ENCODE measurements at places on chromosomes 11 and 22.

DNA sequence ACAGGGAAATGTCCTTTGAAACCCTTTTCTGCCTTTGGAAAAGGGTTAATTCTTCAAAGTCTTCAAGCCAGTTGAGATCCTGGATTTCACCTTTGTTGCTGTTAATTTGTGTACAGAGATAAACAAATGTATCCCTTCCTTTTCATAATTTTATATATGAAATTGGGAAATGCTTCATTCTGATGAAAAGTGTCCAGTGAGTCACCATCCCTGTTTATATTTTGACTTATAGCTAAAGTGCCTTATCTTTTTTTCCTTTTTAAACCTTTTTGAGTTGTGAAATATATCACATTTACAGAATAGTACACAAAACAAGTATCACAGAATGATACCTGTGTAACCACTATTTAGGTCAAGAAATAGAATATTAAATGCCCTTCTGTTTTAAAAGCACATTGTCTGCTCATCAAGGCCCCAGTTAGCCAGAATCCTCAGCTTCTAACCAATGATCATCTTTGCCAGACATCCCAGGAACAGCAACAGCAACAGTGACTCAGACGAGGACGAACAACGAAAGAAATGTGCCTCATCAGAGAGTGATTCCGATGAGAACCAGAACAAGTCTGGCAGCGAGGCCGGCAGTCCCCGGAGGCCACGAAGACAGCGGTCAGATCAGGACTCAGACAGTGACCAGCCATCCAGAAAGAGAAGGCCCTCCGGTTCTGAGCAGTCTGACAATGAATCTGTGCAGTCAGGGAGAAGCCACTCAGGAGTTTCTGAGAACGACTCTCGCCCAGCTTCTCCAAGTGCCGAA lies 27.3 kb downstream of the CTR9 start:
- no peaks in the 10 kb centered on the region for H3K4me1 ChIP-seq
- no peak for DNase-seq
- peaks cover 28% of the 10 kb centered on the region for H3K36me3 ChIP-seq
- no peak overlapping the region for H3K27ac ChIP-seq
- no peaks in the 10 kb centered on the region for H3K27me3 ChIP-seq
- H3K4me3 ChIP-seq, result no peak overlapping the region

- H3K27ac ChIP-seq, result no peak overlapping the region
- no peaks in the 10 kb centered on the region for H3K27me3 ChIP-seq
- H3K36me3 ChIP-seq, result peaks cover 48% of the 10 kb centered on the region
- H3K4me3 ChIP-seq, result no peak overlapping the region
- DNase-seq, result no peak
These were observed 10.2 kb downstream of the RIC8A start for GRCh38 chr11:217704-218103.

DNA sequence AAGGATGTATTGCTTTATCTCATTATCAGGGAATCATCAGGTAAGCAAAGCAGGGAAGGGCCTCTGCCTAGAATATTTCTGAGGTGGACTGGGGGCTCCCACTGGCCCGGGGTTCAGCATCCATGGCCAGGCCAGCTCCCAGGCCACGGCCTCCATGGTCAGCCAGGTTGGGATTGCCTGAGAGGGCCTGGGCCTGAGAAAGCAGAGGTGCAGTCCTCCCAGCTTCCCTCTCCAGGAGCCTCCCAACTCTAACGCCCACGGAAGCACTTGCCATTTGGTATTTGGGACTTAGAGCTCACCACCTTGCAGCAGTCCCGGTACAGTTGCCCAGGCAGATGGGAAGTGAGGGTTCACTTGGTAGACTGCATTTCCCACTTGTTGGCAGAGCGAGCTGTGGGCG lies 12.7 kb downstream of the DGAT2 start:
- H3K36me3 ChIP-seq, result no peaks in the 10 kb centered on the region
- no peak overlapping the region for H3K27ac ChIP-seq
- no peak overlapping the region for H3K4me3 ChIP-seq
- H3K4me1 ChIP-seq, result no peaks in the 10 kb centered on the region
- DNase-seq, result no peak
- H3K27me3 ChIP-seq, result no peaks in the 10 kb centered on the region

- no peaks in the 10 kb centered on the region for H3K27me3 ChIP-seq
- H3K4me1 ChIP-seq, result no peaks in the 10 kb centered on the region
- no peak overlapping the region for H3K27ac ChIP-seq
- DNase-seq, result no peak
- H3K36me3 ChIP-seq, result no peaks in the 10 kb centered on the region
These were observed 89.1 kb upstream of the TRIM48 start for GRCh38 chr11:55172734-55173415.

DNA sequence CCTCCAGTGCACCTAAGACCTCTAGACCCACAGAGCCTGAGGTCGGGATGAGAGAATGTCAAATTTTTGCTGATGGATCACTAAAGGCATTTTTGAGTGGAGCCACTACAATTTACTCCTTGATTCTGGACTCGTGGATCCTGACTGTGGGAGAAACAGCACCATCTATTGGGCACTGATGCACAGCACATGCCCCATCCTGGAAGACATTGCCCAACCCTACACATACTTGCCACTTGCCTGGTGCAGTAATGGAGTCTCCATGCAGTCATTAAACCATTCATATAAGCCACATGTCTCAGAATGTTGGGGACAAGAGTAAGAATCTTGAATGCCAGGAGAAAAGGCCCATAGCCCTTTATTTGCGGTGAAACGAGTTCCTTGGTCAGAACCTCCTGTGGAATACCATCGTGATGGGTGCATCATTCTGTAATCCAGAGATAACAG lies 103.9 kb downstream of the GGTLC2 start:
- DNase-seq, result no peak
- H3K27ac ChIP-seq, result no peak overlapping the region
- no peak overlapping the region for H3K4me3 ChIP-seq
- no peaks in the 10 kb centered on the region for H3K36me3 ChIP-seq
- peaks cover 8% of the 10 kb centered on the region for H3K4me1 ChIP-seq

GRCh38 chr11:131645237-131645636 lies 274.8 kb downstream of the NTM start:
- peaks cover 3% of the 10 kb centered on the region for H3K4me1 ChIP-seq
- no peaks in the 10 kb centered on the region for H3K36me3 ChIP-seq
- no peak overlapping the region for H3K27ac ChIP-seq
- no peak overlapping the region for H3K4me3 ChIP-seq

- H3K4me1 ChIP-seq, result peaks cover 25% of the 10 kb centered on the region
- no peaks in the 10 kb centered on the region for H3K27me3 ChIP-seq
- H3K4me3 ChIP-seq, result no peak overlapping the region
- H3K27ac ChIP-seq, result peak overlapping the region; percentile 33
- no peak for DNase-seq
- H3K36me3 ChIP-seq, result no peaks in the 10 kb centered on the region
These were observed 11.3 kb downstream of the ABTB2 start for GRCh38 chr11:34346551-34346950.
